Fibroblast of skin of right biceps (primary cell): ENCODE measurements at places on chromosomes 4 and X.

GRCh38 chr4:40214038-40214437 is 17.2 kb downstream of the RHOH start:
- DNase-seq: no peak

DNA sequence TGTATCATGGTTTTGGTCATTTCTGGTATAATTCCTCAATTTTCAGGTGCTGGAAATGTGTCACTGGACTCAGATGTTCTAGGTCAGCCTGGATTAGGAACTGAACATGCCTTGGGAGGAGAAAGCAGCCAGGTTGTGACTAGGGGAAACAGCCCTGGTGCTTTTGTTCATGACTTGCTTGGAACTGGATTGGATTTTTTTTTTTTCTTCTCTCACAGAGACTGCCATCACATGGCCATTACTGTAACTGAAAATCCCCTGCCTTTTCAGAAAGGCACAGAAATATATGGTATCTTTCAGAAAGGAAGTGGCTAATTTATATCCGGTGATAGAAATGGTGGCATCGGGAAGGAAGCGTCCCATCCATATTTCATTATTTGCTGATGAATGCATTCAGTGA is 34.6 kb downstream of the SEPTIN11 start:
- peak; percentile 75 for DNase-seq

- DNase-seq: no peak
Measured at GRCh38 chrX:153074262-153074899, 2.1 kb downstream of the PNMA6A start.

GRCh38 chr4:14877246-14878225 is 124.7 kb upstream of the CPEB2 start:
- DNase-seq: no peak

- peak; percentile 71 for DNase-seq
Measured at GRCh38 chrX:56995271-56995994, at the start of gene SPIN3. Gene SPIN3, minus strand, starts transcription at chrX:56995541. Its CDS starts 594 bp downstream, at chrX:56994947.

GRCh38 chrX:10636337-10636736 is 16.0 kb upstream of the MID1 start:
- peak; percentile 62 for DNase-seq
